ENCODE measurements at places on chromosomes 3 and 15.
A peak's percentile ranks its signal among the peaks of the same experiment; 100 is the strongest.

GRCh38 chr3:63911509-63911872 lies 692 bp downstream of the SCAANT1 start:
- DNase-seq: no peak

- no peak for DNase-seq
Observed at GRCh38 chr3:71001303-71001830, 582.2 kb downstream of the FOXP1 start.

DNA sequence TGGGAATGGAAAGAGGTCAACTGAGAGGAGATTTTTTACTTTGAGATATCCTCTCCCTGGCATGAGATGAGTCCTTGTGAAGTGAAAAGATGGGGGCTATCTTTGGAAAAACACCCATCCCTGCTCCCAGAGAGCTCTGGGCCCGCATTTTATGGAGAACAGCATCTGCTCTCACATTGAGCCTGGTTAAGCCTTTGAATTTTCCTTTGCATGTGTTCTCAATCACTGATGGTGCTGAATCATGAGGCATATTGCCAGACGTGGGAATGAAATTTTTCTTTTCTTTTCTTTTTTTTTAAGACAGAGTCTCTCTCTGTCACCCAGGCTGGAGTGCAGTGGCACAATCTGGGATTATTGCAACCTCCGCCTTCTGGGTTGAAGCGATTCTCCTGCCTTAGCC lies 24.4 kb downstream of the TMEM45A start:
- DNase-seq: no peak

DNA sequence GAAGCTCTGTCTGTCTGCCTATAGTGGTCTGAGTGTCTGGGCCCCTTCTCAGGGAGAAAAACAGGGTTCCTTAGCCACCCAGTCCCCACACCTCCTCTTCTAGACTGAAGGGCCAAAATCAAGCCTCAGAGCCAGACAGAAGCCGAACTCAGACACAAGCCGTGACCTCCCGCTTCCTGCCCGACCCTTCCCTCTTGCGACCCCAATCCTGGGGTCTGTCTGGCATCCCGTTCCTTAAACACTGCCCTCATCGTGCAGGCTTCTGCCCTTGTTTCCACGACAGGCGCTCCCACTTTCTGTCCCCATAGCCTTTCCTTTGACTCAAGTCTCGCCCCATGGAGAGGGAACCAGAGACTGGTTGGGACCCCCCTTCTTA lies 32.3 kb downstream of the EPHB3 start:
- no peak for DNase-seq

DNA sequence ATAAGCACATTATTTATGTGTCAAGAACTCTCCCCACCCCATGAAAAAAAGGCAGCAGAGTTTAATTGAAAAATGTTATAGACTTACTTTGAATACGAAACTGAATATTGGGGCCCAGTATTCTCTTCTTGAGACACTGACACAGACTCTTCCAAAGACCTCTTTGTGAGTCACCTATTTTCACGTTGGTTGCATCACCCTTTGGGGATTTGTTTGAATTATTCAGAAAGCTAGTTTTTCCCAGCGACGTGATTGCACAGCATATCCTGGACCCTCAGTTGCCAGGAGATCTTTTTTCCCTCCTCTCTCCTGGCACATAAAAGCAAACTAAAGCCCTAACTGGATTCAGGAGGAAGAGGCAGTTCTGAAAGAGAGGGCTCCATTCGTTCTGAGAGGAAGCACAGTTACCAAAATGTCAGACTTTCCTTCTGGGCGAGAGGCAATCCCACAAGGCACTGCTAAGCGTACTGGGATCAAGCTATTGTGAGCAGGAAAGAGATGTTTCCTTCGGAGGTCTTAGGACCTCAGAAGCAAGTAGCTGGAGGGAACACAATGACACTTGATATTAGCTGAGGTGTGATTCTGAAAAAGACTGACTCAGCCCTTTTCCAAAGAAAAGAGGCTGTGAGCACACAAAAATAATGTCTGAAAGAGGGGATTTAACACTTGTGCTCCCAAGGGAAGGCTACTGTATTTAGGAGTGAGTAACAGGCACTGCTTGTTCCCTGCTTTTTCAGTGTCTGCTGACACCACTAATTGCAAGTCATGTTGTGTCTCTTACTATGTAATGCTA lies 65.8 kb upstream of the CADPS start:
- DNase-seq: no peak

DNA sequence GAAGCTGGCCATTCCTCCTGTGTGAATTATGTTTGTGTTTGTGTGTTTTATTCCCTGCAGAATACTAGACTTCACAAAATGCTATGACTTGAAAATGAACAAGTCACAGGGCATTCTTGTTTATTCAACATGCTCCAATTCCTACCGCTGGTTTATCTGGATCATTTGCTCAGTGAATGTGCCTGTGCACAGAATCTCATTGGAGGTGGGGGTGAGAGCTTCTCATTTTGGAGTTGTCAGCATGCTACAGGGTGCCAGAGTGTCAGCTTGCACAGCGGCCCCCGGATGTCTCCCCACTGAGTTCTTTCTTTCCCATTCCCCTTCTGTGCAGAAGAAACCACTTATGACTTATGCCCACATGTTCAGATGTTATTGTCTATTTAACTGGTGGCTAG lies 428.7 kb downstream of the ROBO2 start:
- DNase-seq: no peak

GRCh38 chr3:161273589-161274218 lies 52.6 kb downstream of the NMD3 start:
- DNase-seq: peak; percentile 45

DNA sequence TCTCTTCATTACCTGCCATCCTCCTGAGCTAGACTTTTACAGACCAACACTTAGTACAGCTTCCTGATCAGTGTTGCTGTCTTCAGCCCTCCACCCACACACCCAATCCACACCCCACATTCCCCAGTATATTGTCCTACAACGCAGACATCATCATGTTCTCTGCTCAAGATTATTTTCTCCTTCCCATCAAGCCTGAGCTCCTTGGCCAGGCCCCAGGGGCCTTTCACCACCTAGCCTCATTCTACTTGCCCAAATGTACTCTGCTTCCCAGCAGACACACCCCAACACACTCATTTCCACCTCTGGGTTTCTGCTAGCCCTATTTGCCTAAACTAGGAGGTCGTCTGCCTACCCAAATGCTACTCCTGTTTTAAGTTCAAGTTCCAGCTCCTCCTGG lies 37.0 kb downstream of the DAPK2 start:
- no peak for DNase-seq

- DNase-seq: no peak
Observed at GRCh38 chr3:1703169-1703568, 395.5 kb upstream of the CNTN4 start.

- no peak for DNase-seq
Observed at GRCh38 chr3:101261506-101261905, 58.9 kb downstream of the IMPG2 start.

DNA sequence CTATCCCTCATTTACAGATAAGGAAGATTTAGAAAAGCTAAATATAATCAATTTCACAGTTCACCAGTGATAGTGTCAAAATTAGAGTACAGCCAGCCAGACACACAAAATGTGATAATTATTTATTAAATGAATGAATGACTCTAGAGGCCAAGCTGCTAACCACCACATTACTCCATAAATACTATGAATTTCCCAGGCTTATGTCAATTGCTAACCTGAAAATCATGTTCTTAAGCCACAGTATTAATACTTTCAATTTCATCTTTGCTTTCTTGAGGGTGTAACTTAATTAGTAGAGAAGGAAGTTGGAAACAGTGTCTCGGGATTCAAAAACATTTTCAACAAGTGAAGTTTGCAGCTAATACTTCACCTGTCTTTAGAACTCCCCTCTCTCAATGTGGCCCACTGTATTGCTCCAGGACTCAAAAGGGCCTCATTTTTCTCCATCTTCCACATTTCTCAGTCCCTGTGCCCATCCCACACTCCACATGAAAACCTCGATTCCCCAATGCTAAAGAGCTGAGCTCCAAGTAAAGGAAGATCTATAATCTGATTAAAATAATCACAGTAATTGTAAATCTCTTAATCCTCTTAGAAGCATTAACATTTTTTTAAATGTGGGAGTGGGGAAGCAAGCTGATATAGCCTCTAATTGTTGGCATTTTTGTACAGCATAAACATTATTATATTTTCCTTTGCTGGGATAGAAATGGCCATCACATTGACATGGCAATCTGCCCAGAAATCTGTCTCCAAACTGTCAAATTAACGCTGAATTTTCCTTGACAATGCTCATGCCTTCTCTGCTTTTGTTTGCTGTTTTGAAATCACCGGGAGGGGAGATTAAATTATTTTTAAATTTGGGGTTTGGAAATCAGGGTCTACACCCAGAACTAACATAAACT lies 765.1 kb downstream of the ROBO1 start:
- DNase-seq: no peak

DNA sequence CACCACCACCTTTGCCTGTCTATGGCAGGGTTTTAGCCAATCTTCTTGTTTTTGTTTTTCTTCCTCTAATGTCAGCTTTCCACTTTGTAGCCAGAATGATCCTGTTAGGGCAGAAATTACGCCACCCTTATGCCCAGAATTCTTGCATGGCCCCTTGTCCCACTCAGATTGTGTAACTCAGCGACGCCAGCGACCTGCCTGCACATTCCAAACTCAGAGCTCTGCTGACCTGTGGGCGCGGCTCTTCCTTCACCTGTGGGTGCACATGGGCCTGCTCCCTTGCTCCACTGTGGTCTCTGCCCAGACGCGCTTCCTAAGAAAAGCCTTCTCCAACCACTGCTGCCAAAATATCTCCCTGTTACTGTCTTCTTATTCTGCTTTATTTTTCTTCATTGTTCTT lies 45.0 kb downstream of the MED12L start:
- no peak for DNase-seq

DNA sequence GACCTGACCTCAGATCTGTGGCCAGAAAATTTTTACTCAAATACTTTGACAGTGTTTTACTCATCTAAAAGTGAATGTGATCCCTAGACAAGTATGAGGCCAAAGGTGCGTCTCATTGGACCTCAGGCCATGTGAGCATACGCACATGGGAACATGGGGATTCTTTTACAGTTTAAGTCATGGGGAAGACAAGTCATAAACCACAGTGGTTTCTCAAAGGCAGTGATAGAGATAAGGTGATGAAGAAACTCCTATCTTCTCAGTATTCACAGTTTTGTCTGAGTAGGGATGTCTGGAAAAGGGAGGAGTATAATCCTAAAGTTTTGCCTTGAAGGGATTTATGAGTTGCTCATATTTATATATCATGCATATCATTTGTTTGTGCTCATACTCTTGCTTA lies 173.8 kb downstream of the FNDC3B start:
- DNase-seq: no peak

GRCh38 chr3:39639344-39640236 lies 169.8 kb upstream of the MYRIP start:
- DNase-seq: no peak

- no peak for DNase-seq
Observed at GRCh38 chr15:93118904-93119303, 29.9 kb upstream of the RGMA start.

DNA sequence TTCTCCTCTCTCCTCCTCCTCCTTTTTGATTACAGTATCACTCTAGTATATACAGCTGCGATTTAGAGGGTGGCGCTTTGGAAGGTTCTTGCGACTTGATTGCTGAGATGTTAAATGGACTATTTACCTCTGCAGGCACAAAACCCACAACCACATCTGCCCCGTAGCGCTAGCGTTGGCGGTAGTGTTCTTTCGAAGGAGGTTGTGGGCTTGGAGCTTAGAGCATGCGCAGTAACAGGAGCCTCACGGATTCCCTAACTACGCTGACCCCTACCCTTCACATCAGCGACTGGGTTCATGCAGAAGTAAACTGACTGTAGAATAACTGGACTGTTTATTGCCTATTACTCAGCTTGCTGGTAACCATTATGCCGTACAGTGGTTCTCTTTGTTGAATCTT lies 58.0 kb downstream of the CGGBP1 start:
- DNase-seq: no peak

- no peak for DNase-seq
Observed at GRCh38 chr3:72976281-72976741, 20.3 kb upstream of the PPP4R2 start.

DNA sequence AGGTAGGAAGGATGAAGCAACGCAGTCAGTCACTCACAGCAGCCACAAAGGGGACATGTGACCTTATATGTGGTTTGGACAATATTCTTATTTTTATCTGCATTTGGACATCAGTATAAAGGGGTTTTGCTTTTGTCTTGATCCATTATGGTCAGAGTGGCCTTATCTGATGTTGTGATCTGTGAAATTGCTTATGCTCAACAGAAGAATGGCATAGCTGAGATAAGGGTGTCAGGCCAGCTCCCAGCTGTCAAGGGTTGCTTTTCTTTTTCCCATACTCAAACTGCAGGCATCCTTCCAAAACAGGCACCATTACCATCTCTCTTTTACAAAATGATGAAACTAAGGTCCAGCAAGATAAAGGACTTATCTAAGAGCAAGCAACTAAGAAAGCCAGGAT lies 28.1 kb downstream of the DCLK3 start:
- no peak for DNase-seq

- DNase-seq: no peak
Observed at GRCh38 chr3:86990012-86990733, 776 bp downstream of the VGLL3 start.

GRCh38 chr3:165938986-165939540 lies 101.8 kb upstream of the BCHE start:
- no peak for DNase-seq

DNA sequence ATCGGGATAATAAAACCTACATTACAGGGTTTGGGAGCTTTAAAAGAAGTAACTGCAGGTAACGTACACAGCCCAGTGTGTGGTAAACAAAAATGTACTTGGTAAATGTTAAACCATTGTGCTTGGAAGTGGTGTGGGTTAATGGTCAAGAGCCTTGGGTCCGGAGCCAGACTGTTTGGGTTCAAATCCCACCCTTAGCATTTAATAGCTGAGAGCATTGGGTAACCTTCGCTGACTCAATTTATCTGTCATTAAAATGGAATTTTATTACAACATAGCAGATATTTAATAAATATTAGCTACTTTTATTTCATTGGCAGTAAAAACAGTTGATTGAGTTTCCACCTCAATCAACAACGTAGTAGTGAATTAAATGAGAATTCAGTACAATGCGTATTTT lies 1.5 kb downstream of the FSTL1 start:
- no peak for DNase-seq

GRCh38 chr3:130950641-130951040 lies 56.8 kb downstream of the ATP2C1 start:
- DNase-seq: no peak

GRCh38 chr15:88704791-88705768 lies 66.3 kb downstream of the ISG20 start:
- DNase-seq: no peak

DNA sequence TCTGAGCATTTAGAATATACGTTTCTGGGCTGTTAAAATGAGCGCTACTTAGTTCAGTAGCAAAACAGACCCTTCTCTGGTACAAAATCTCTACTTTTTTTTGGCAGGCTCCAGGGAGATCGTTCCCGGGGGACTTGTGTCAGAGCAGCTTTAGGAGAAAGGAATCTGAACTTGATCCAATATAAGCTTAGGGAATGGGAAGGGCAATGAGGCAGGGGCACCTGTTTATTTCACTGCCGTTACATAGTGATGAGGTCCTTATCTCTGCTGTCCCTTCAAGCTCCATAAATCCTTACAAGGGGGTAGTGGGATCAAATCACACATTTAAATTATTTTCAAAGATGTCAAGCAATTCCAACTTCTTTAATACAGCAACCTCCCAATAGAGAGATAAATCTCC lies 128.7 kb upstream of the BNIP2 start:
- DNase-seq: no peak
